ENCODE measurements at places on chromosomes 1 and 21.

DNA sequence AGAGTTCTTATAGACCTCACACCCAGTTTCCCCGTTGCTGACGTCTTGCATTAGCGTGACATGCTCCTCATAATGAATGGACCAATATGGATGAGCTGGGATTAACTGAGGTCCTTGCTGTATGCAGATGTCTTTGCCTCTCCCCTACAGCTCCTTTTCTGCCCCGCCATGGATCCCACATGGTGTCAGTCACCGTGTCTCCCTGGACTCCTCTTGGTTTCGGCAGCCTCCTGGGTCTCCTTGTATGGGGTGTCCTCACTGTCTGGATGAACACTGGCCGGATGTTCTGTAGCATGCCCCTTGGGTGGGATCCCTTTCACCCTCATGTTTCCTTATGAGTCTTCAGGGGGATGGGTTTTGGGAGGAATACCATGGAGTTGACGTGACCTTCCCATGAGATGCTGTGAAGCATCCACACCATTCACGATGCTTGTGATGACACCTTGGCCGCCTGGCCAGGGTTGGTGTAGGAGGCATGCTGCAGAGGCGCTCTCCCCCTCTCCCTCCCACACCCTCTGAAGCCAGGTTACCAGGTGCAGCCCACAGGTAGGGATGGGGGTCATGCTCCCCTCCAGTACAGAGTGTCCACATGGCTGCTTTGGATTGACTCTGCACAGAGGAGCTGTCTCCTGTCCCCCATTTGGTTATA, 4.4 kb downstream of the GJC2 start:
- no peak for DNase-seq

- no peak for DNase-seq
Observed at GRCh38 chr1:12098786-12099185, 35.7 kb downstream of the TNFRSF8 start.

GRCh38 chr1:159869607-159870006, 7.2 kb upstream of the VSIG8 start:
- DNase-seq: no peak

GRCh38 chr21:38295997-38296764, 39.4 kb downstream of the KCNJ15 start:
- no peak for DNase-seq

DNA sequence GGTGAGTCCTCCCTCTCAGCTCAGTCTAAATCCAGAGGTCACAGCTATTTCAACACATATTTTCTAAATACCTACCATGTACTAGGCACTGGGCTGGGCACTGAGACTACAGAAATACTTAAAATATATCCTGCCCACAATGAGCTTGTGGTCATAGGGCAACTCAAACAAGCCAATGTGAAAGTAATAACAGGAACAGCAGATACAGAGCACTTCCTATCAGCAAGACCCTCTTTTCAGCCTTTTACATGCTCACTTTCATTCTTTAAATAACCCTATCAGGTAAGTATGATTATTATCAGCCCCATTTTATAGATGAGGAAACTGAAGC, 71.9 kb downstream of the CD34 start:
- DNase-seq: no peak

GRCh38 chr1:14495996-14496395, 102.5 kb upstream of the KAZN start:
- DNase-seq: no peak

- DNase-seq: no peak
Observed at GRCh38 chr1:155651861-155652661, 36.5 kb downstream of the YY1AP1 start.

DNA sequence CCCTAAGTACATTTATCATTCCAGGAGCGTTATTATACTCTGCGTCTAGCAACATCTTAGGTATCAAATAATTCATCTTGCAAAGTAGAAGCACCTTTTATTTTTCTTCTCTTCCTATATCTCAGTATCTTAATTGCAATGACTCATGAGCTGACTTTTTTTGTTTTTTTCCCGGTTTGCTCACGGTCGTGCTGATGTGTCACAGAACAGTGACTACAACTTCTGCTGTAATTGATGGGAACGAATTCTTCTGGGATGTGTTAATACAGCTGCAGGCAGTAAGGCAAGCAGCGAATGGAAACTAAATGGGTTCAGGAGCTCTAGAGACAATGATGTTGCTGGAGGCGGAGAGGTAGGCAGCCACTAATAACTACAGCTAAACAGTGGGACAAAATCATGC, 89.8 kb upstream of the TMPRSS15 start:
- DNase-seq: no peak

DNA sequence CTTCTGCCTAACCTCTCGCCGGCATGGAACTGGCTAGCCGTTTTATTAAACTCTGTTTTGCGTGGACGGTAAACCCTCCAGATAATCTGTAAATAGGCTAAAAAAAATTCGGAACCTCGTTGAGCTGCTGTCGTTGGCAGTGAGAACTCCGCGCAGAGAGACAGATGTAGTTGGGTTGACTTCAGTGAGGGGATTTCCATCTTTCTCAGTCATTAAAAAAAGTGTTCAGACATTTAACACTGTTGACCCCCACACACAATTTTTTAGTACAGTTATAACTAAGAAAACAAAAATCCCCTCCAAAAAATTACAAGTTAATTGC, 464 bp downstream of the PARK7 start:
- DNase-seq: peak; percentile 69

Measured in GM13977 (cell line).